ENCODE measurements at places on chromosomes 4 and X.
A peak's percentile ranks its signal among the peaks of the same experiment; 100 is the strongest.

- H3K27ac ChIP-seq, result no peak overlapping the region
- H3K4me1 ChIP-seq, result no peaks in the 10 kb centered on the region
- H3K4me3 ChIP-seq, result no peak overlapping the region
- no peak for DNase-seq
Observed at GRCh38 chrX:18935893-18936292, 48.0 kb downstream of the PHKA2 start.

- no peaks in the 10 kb centered on the region for H3K4me1 ChIP-seq
- H3K4me3 ChIP-seq, result no peak overlapping the region
- no peak overlapping the region for H3K27ac ChIP-seq
- H3K27me3 ChIP-seq, result no peaks in the 10 kb centered on the region
Observed at GRCh38 chrX:25531096-25531495, 515.3 kb upstream of the ARX start.

DNA sequence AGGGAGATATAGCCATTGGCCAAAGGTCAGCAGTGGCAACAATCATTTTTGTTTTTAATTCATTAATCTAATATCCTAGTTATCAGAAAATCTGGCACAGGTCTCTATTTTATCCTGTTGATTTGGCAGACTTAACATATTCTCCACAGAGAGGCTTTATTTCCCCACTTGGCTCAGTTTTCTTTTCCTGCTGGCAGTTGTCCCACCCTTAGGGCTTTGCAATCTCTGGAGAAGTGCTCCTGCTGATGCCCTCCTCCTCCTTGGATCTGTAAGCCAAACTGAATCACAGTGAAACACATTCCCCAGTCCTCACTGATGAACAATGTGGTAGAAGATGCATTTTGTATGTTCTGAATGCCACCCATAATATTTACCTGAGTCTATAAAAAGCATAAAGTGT is 889.7 kb downstream of the PDHA2 start:
- no peaks in the 10 kb centered on the region for H3K4me1 ChIP-seq
- H3K27me3 ChIP-seq, result no peaks in the 10 kb centered on the region
- no peak for DNase-seq
- H3K4me3 ChIP-seq, result no peak overlapping the region

- no peak overlapping the region for H3K4me3 ChIP-seq
- no peak overlapping the region for H3K27ac ChIP-seq
- H3K36me3 ChIP-seq, result peaks cover 3% of the 10 kb centered on the region
- H3K27me3 ChIP-seq, result no peaks in the 10 kb centered on the region
- DNase-seq, result no peak
Observed at GRCh38 chrX:54564936-54565335, 34.9 kb downstream of the GNL3L start.

DNA sequence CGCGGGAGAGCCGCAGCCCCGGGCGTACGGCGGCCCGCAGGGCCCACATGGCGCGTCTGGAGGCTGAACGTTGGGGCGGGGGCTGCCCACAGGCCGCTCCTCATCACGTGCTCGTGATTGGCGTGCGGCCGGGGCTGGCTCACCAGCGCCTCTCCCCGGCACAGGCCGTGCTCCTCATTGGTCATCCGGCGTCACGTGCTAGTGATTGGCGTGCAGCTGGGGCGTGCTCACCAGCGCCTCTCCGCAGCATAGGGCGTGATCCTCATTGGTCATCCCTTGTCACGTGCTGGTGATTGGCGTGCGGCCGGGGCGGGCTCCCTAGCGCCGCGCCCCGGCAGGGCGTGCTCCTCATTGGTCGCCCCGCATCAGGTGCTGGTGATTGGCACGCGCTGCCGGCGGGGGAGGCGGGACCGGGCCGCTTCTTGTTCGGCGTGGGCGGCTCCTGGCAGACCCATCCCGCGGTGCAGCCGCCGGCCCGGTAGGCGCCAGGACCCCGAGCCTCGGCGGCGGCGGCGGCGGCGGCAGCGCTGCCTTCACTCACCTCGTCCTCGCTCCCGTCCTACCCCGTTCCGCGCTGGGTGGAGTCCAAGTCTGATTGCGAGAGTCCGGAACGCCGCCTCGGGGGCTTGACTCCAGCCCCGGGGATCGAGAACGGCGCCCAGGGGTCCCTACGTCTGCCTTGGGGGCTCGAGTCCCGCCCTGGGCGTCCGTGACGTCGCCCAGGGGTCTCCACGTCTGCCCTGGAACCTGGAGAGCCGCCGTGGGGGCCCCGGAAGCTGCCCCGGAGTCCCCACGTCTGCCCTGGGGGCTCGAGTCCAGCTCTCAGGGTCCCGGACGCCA is at the start of gene GTPBP6:
TSS of gene GTPBP6 (minus strand) at position 58 of the 840 bp plus-strand sequence. CDS start at position 49, 9 bp downstream.
- no peaks in the 10 kb centered on the region for H3K36me3 ChIP-seq
- H3K4me1 ChIP-seq, result peaks cover 37% of the 10 kb centered on the region
- peak within 1 kb of the TSS; percentile 66 for H3K4me3 ChIP-seq
- peak within 1 kb of the TSS; percentile 85 for H3K27ac ChIP-seq

DNA sequence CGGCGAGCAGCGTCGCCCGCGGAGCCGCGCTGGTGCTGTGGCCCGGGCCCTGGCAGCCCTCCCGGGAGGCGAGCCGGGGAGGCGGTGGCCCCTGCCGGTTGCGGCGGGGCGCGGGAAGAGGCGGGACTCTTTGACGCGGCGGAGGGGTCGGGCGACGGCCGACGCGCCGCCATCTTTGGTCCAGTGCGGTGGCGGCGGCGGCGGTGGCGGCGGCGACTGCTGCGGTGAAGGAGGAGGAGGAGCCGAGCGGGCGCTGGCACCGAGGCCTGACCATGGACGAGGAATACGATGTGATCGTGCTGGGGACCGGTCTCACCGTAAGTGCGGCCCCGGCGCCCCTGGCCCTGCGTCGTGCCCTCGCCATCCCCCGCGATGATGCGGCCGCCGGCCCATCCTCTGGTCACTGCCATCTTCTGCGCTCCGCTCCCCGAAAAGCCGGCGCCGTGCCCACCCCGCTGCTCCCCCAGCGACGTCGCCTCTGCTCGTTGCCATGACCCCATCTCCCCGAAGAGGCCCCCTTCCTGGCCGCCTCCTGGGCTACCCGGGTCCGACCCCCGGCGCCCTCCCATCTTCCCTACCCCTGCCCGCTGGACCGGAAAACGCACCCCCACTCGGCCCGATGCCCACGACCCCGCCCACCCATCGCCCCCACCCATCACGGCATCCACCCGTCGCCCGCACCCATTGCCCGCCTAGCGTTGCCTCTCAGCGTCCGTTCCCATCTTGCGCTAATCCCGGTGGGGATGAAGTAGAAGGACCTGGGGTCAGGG is at the start of gene GDI1:
TSS of gene GDI1 (plus strand) at position 172 of the 770 bp plus-strand sequence. CDS start at position 273, 101 bp downstream.
- peak within 1 kb of the TSS; percentile 31 for H3K27ac ChIP-seq
- H3K36me3 ChIP-seq, result no peaks in the 10 kb centered on the region
- peak; percentile 68 for DNase-seq
- H3K4me3 ChIP-seq, result peak within 1 kb of the TSS; percentile 58
- peaks cover 24% of the 10 kb centered on the region for H3K4me1 ChIP-seq

DNA sequence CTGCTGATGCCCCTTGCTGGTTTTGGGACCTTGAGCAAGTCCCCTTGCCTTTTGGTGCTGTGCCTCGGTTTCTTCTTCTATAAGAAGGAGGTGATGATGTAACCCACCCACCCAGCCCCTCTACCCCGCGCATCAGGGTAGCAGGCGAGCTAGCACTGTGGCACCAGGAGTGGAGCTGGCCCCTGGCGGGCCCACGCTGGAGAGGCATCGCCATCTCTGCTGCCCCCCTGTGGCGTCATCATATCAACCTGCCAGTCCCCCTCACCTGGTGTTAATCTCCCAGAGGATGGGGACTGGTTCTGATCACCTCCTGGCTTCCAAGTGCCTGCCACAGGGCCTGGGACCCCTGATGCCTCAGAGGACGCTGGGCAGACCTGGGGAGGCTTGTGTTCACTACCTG is 6.3 kb upstream of the SORCS2 start:
- no peak overlapping the region for H3K27ac ChIP-seq
- H3K4me1 ChIP-seq, result no peaks in the 10 kb centered on the region
- no peak for DNase-seq
- H3K27me3 ChIP-seq, result peaks cover 8% of the 10 kb centered on the region

GRCh38 chr4:166088576-166088975 is 215.5 kb downstream of the TLL1 start:
- H3K4me1 ChIP-seq, result no peaks in the 10 kb centered on the region
- H3K36me3 ChIP-seq, result no peaks in the 10 kb centered on the region
- no peak for DNase-seq
- H3K27me3 ChIP-seq, result no peaks in the 10 kb centered on the region
- no peak overlapping the region for H3K27ac ChIP-seq

GRCh38 chrX:81286608-81287007 is 84.7 kb downstream of the SH3BGRL start:
- H3K27me3 ChIP-seq, result no peaks in the 10 kb centered on the region
- no peaks in the 10 kb centered on the region for H3K4me1 ChIP-seq
- H3K4me3 ChIP-seq, result no peak overlapping the region
- H3K27ac ChIP-seq, result no peak overlapping the region
- no peaks in the 10 kb centered on the region for H3K36me3 ChIP-seq

DNA sequence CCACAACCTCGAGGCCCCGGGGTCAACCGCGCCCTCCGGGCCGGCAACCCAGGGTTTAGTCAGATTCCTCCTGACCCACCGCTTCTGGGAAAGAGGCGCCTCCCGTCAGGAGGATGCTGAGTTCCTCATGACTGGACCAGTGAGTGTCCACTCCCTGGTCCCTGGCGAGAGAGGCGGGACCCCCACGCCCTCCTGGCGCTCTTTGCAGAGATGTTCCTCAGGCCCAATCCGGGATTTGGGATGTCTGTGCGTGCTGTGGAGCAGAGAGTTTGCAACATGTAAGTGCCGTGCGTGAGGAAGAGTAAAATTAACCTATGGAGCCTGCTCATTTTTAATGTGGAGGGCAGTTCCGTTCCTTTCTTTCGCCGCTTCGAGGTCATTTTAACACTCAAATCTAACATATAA is 824 bp upstream of the UGDH start:
- DNase-seq, result no peak
- H3K27ac ChIP-seq, result peak overlapping the region; percentile 72
- H3K4me3 ChIP-seq, result peak overlapping the region; percentile 76
- no peaks in the 10 kb centered on the region for H3K36me3 ChIP-seq
- H3K27me3 ChIP-seq, result no peaks in the 10 kb centered on the region

DNA sequence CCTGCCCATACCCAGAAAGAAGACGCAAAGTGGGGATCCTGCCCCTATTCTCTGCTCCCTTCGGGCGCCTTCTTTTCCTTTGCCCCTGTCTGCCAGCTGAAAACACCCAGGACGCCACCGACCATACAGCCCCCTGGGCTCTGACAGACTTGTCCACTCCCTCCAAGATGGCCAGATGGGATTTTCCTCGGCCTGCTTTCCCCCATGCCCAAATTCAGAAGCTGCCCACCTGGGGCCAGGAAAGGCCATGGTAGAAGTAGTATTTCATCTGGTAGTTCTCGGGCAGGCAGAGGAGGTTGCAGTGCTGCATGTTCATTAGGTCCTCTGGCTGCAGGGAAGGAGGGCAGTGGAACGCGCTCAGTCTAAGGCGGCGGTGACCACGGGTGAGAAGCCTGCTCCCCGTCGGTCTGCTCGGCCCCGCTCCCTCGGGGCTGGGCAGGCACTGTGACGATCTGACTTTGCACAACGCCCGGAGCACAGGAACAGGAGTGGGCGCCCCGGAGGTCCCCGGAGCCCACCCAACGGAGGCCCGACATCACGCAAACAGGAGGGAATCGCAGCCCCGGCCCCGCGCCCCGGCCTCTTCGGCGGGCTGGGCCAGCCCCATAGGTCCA is 582 bp downstream of the NAA10 start:
- H3K4me1 ChIP-seq, result peaks cover 6% of the 10 kb centered on the region
- H3K27me3 ChIP-seq, result no peaks in the 10 kb centered on the region
- peak overlapping the region; percentile 43 for H3K4me3 ChIP-seq

DNA sequence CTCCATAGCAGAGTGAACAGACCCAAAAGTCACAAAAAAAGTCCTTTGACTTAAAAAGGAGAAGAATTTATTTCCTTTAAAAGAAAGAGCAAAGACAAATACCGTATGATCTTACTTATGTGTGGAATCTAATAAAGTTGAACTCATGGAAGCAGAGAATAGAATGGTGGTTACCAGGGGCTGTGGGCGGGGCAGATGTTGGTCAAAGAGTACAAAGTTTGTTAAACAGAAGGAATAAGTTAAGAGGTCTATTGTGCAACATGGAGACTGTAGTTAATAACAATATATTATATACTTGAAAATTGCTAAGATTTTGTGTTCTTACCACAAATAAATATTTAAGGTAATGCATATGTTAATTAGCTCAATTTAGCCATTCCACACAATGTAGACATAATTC is 173.3 kb upstream of the S100G start:
- H3K36me3 ChIP-seq, result no peaks in the 10 kb centered on the region
- no peaks in the 10 kb centered on the region for H3K4me1 ChIP-seq
- no peak overlapping the region for H3K4me3 ChIP-seq
- H3K27me3 ChIP-seq, result no peaks in the 10 kb centered on the region

DNA sequence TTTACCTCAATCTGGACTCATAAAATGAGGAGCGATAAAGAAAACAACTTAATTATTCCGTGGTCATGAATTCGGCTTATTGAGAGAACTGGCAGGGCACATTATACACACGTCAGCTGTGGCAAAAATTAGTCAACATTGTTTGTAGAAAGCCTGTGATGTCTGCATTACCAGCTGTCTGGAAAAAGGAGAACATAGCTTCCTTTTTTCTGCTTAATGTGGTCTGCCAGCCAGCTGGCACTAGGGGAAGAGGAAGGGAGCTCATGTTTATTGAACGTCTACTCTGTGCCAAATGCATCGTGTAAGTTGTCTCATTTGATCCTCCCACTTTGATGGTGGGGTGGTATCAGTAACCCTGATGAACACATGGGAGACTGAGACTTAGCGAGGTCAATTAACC is 367.6 kb downstream of the ARHGAP24 start:
- no peak overlapping the region for H3K4me3 ChIP-seq
- H3K4me1 ChIP-seq, result no peaks in the 10 kb centered on the region
- no peak for DNase-seq
- no peaks in the 10 kb centered on the region for H3K27me3 ChIP-seq

DNA sequence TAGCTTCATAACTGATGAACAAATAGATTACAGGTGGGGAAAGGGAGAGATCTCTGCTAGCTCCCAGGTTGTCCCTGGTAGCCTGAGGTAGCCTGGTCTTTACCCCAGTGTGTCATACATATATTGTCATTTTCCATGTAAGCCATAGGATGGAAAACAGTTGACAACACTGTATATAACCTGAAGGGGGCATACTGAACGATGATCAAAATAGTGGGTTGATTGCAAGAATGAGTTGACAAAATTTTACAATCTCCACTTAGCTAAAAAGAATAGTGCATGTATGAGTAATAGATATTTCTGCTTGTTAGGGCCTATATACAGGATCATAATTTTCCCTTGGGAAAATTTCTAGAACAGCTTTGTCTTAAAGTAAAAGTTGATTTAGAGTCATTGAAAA is 304.1 kb upstream of the HAND2 start:
- DNase-seq, result no peak
- no peaks in the 10 kb centered on the region for H3K4me1 ChIP-seq
- H3K36me3 ChIP-seq, result no peaks in the 10 kb centered on the region
- no peaks in the 10 kb centered on the region for H3K27me3 ChIP-seq
- H3K4me3 ChIP-seq, result no peak overlapping the region
- H3K27ac ChIP-seq, result no peak overlapping the region

GRCh38 chrX:56800307-56800706 is 71.3 kb downstream of the NBDY start:
- H3K27me3 ChIP-seq, result no peaks in the 10 kb centered on the region
- peaks cover 38% of the 10 kb centered on the region for H3K4me1 ChIP-seq
- H3K36me3 ChIP-seq, result no peaks in the 10 kb centered on the region
- H3K27ac ChIP-seq, result no peak overlapping the region
- DNase-seq, result no peak

Data from CD8-positive, alpha-beta memory T cell (primary cell).